CD4-positive, alpha-beta T cell (primary cell): ENCODE measurements at places on chromosomes 6 and 20.

- no peak overlapping the region for H3K27ac ChIP-seq
- peak overlapping the region; percentile 12 for H3K4me3 ChIP-seq
- DNase-seq = no peak
Observed at GRCh38 chr20:19937218-19937617, 79.9 kb upstream of the NAA20 start.

- no peak overlapping the region for H3K27ac ChIP-seq
- H3K36me3 ChIP-seq = peaks cover 3% of the 10 kb centered on the region
- H3K4me1 ChIP-seq = no peaks in the 10 kb centered on the region
- H3K4me3 ChIP-seq = no peak overlapping the region
Observed at GRCh38 chr6:34323300-34323699, 69.2 kb downstream of the NUDT3 start.

DNA sequence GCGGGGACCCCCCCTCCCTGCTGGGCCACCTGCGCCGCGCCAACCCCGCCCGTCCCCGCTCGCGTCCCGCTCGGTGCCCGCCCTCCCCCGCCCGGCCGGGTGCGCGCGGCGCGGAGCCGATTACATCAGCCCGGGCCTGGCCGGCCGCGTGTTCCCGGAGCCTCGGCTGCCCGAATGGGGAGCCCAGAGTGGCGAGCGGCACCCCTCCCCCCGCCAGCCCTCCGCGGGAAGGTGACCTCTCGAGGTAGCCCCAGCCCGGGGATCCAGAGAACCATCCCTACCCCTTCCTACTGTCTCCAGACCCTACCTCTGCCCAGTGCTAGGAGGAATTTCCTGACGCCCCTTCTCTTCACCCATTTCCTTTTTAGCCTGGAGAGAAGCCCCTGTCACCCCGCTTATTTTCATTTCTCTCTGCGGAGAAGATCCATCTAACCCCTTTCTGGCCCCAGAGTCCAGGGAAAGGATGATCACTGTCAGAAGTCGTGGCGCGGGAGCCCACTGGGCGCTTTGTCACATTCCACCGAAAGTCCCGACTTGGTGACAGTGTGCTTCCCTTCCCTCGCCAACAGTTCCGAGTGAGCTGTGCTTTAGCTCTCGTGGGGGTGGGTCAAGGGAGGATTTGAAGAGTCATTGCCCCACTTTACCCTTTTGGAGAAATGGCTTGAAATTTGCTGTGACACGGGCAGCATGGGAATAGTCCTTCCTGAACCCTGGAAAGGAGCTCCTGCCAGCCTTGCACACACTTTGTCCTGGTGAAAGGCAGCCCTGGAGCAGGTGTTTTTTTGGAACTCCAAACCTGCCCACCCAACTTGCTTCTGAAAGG, 2.1 kb downstream of the VEGFA start:
- H3K27ac ChIP-seq = no peak overlapping the region
- peak; percentile 24 for DNase-seq
- peak overlapping the region; percentile 46 for H3K4me3 ChIP-seq
- H3K4me1 ChIP-seq = peaks cover 39% of the 10 kb centered on the region

GRCh38 chr20:10658876-10659632, 14.7 kb downstream of the JAG1 start:
- no peak overlapping the region for H3K4me3 ChIP-seq
- H3K27me3 ChIP-seq = no peaks in the 10 kb centered on the region
- H3K36me3 ChIP-seq = no peaks in the 10 kb centered on the region
- H3K4me1 ChIP-seq = no peaks in the 10 kb centered on the region

- H3K27ac ChIP-seq = no peak overlapping the region
- H3K36me3 ChIP-seq = peaks cover 52% of the 10 kb centered on the region
- DNase-seq = no peak
- no peak overlapping the region for H3K4me3 ChIP-seq
- no peaks in the 10 kb centered on the region for H3K27me3 ChIP-seq
Observed at GRCh38 chr6:105276374-105276773, 96.6 kb upstream of the POPDC3 start.

- DNase-seq = no peak
- H3K27ac ChIP-seq = no peak overlapping the region
- no peaks in the 10 kb centered on the region for H3K27me3 ChIP-seq
- no peaks in the 10 kb centered on the region for H3K4me1 ChIP-seq
- H3K36me3 ChIP-seq = peaks cover 19% of the 10 kb centered on the region
- H3K4me3 ChIP-seq = no peak overlapping the region
Observed at GRCh38 chr6:34979994-34980393, 90.9 kb downstream of the ANKS1A start.

GRCh38 chr6:3489961-3490624, 33.2 kb upstream of the SLC22A23 start:
- no peaks in the 10 kb centered on the region for H3K27me3 ChIP-seq
- DNase-seq = no peak
- no peaks in the 10 kb centered on the region for H3K4me1 ChIP-seq
- H3K4me3 ChIP-seq = no peak overlapping the region

DNA sequence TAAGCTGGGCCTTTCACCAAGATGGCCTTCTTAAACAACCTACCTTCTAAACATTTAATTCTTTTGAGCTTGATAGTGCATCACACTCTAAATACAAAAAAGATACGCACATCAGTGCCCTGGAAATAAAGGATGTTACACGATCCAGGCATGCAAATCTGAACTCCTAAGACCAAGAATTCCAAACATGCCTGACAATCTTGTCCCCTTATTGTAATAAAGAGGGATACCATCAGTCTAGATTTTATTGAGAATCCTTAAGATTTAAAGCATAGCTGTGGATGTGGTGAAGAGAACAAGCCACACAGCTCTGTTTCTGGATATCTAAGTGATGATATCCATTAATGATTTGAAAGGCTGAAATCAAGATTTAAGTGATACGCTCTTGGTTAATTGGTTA, 13.0 kb downstream of the ZNF451 start:
- H3K4me1 ChIP-seq = no peaks in the 10 kb centered on the region
- DNase-seq = no peak
- no peaks in the 10 kb centered on the region for H3K27me3 ChIP-seq
- no peak overlapping the region for H3K27ac ChIP-seq

DNA sequence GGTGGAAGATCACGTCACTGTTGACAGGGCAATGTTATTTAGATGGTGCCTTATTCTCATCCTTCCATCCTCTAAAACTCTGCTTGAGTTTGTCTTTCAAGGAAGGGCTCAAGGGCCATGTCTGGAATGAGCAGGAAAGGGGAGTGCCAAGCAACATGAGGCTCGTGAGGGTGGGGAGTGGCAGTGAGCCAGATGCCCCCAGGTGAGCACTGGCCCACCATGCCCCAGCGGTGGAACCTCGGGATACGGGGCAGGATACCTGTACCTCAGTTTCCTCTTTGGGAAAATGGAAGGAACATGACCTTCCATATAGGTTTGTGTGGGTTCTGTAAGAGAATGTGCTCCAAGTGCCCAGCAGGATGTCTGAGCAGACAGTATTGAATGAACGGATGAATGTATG, 337.4 kb downstream of the TAF4 start:
- no peak for DNase-seq
- no peak overlapping the region for H3K27ac ChIP-seq
- H3K27me3 ChIP-seq = peaks cover under 1% of the 10 kb centered on the region
- no peaks in the 10 kb centered on the region for H3K36me3 ChIP-seq
- no peaks in the 10 kb centered on the region for H3K4me1 ChIP-seq
- H3K4me3 ChIP-seq = no peak overlapping the region

DNA sequence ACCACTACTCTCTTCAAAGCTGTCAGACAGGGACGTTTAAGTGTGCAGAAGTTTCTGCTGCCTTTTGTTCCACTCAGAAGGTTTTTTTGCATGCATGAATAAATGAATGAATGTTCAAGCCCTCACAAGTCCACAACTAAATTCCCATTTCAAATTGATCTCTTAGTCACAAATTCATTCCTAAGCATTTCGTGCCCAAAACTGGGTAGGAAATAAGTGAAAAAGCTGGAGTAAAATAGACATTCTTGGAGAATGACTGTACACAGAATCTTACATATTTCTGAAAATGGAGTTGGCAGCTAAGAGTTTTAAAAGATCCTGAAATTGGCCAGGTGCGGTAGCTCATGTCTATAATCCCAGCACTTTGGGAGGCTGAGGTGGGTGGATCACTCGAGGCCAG, 117.6 kb downstream of the PERP start:
- H3K27ac ChIP-seq = no peak overlapping the region
- DNase-seq = no peak
- no peak overlapping the region for H3K4me3 ChIP-seq
- H3K36me3 ChIP-seq = no peaks in the 10 kb centered on the region
- H3K27me3 ChIP-seq = peaks cover 6% of the 10 kb centered on the region
- H3K4me1 ChIP-seq = no peaks in the 10 kb centered on the region

DNA sequence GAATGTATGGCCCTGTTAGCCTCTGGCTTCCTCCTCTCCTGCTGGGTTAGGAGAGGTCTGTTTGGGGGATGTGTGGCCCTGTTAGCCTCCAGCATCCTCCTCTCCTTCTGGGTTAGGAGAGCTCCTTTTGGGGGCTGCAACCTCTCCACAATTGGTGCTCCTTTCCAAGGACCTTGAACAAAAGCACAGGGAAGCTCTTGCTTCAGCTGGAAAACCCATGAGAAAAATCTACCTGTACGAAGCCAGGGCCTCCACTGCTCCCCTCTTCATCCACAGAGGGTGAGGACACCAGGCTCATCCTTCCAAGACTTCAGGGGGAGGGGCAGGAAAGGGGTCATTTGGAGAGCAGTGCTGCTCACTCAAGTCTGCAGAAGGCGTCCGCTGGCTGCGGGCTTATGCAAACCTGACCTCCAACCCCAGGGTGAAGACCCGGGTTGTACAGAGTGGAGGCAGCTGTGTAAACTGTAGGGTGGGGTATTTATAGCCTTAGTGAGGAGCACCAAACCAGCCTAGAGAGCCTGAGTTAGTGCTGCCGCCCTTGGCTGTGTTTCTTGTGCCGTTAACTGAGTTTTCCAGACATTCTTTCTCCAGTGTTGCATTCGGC, 62.1 kb downstream of the SLC24A3 start:
- DNase-seq = no peak
- no peak overlapping the region for H3K27ac ChIP-seq
- H3K36me3 ChIP-seq = no peaks in the 10 kb centered on the region
- no peaks in the 10 kb centered on the region for H3K27me3 ChIP-seq

DNA sequence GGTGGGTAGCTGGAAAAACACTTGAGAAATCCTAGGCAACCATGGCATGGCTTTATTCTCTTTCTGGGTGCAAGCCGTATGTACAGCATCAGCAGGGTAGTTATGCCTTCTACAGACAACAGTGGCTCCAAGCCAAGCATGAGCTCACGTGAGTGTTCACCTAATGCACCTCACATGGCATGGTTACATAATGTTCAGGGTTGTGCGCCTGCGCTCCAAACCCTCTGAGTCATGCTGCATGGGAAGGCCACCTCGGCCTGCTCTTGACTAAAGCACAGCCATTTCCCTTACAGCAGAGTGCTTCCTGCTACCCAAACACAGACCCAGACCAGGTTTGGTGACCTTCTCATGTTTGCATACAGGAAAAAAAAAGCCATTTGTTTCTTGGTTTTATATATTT, 96.2 kb downstream of the VIP start:
- no peaks in the 10 kb centered on the region for H3K4me1 ChIP-seq
- H3K36me3 ChIP-seq = no peaks in the 10 kb centered on the region
- H3K4me3 ChIP-seq = no peak overlapping the region
- H3K27me3 ChIP-seq = peaks cover 4% of the 10 kb centered on the region
- no peak for DNase-seq
- H3K27ac ChIP-seq = no peak overlapping the region

GRCh38 chr6:20575125-20575524, 40.9 kb downstream of the CDKAL1 start:
- H3K27me3 ChIP-seq = no peaks in the 10 kb centered on the region
- no peaks in the 10 kb centered on the region for H3K4me1 ChIP-seq
- H3K27ac ChIP-seq = no peak overlapping the region

GRCh38 chr6:165404697-165405096, 95.3 kb upstream of the C6orf118 start:
- H3K27ac ChIP-seq = no peak overlapping the region
- no peaks in the 10 kb centered on the region for H3K36me3 ChIP-seq
- no peak overlapping the region for H3K4me3 ChIP-seq
- H3K27me3 ChIP-seq = no peaks in the 10 kb centered on the region
- H3K4me1 ChIP-seq = no peaks in the 10 kb centered on the region
- no peak for DNase-seq

DNA sequence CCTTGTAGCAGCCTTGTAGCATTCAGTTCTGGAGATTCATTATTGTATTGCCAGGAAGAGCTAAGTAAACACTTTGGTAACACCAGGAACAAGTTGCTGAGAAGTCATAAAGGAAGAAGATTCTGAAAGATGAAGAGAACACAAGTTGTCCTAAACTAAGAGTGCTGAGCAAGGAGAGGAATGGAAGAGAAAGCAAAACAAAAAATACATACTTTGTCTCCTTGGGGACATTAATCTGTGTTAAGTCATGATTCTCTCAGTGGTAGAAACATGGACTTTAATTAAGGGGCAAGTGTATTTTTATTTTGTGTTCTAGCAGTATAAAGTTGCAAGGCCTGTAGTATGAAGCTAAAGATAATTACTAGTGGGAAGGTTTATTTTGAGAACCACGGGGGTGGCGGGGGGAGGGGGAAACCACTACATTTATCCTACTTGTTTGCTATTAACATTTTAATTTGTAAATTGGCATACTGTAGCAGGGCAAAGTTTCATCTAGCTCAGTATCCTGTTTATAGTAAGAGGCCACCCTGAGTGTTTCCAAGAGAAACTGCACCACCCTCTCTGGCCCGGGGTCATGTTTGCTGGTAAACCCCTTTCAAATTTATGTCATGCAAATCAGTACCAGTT, 463.0 kb downstream of the CDKAL1 start:
- DNase-seq = no peak
- no peaks in the 10 kb centered on the region for H3K36me3 ChIP-seq
- H3K27ac ChIP-seq = no peak overlapping the region
- no peaks in the 10 kb centered on the region for H3K4me1 ChIP-seq

- no peaks in the 10 kb centered on the region for H3K4me1 ChIP-seq
- no peak overlapping the region for H3K4me3 ChIP-seq
- no peak overlapping the region for H3K27ac ChIP-seq
- no peaks in the 10 kb centered on the region for H3K36me3 ChIP-seq
- no peaks in the 10 kb centered on the region for H3K27me3 ChIP-seq
Observed at GRCh38 chr6:15736297-15736696, 73.5 kb upstream of the DTNBP1 start.

DNA sequence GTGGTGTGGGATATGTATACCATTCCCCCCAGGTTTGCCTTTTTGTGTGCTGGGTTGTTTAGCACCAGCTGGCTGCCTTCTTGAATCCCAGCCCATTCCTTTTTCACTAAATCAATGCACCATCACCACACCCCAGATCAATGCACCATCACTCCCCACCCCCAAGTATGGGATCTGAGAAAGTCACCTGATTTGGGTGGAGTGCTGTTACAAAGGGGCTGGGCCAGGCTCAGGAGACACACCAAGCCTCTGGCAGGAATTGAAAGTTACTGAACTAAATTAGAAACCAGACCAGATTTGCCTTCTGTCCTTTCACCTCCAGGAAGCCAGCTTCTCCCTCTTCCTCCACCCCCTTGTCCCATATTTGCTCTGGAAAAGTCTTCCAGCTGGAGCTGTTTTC, 19.6 kb upstream of the PKHD1 start:
- no peaks in the 10 kb centered on the region for H3K4me1 ChIP-seq
- DNase-seq = no peak
- H3K27me3 ChIP-seq = no peaks in the 10 kb centered on the region
- no peaks in the 10 kb centered on the region for H3K36me3 ChIP-seq

GRCh38 chr6:129281168-129281796, 398.3 kb downstream of the LAMA2 start:
- peak overlapping the region; percentile 15 for H3K4me3 ChIP-seq
- no peak for DNase-seq
- H3K4me1 ChIP-seq = peaks cover 12% of the 10 kb centered on the region
- H3K27me3 ChIP-seq = no peaks in the 10 kb centered on the region
- H3K27ac ChIP-seq = no peak overlapping the region
